ENCODE measurements at places on chromosomes 3 and 15. TPM values are rescaled to one million over a fixed set of nuclear protein-coding genes. Genes with fewer than 3 reads are reported as not detected.

- H3K4me1 ChIP-seq = no peaks in the 10 kb centered on the region
These were observed 36.0 kb upstream of the NR1I2 start for GRCh38 chr3:119745942-119746341.

GRCh38 chr3:63970631-63971475 is 52.4 kb downstream of the PSMD6 start:
- H3K27me3 ChIP-seq = no peaks in the 10 kb centered on the region
- H3K4me3 ChIP-seq = no peak overlapping the region
- DNase-seq = no peak
- H3K4me1 ChIP-seq = peaks cover 12% of the 10 kb centered on the region

- H3K4me3 ChIP-seq = peak within 1 kb of the TSS; percentile 74
- peak within 1 kb of the TSS; percentile 87 for H3K27ac ChIP-seq
- no peaks in the 10 kb centered on the region for H3K36me3 ChIP-seq
- DNase-seq = peak; percentile 52
- no peaks in the 10 kb centered on the region for H3K27me3 ChIP-seq
- H3K4me1 ChIP-seq = peaks cover 14% of the 10 kb centered on the region
These were observed at the start of gene LARP6 for GRCh38 chr15:70853973-70854665. LARP6 (minus strand) TSS chr15:70854157; CDS start chr15:70854088, 69 bp downstream.

- DNase-seq = peak; percentile 11
- peaks cover 18% of the 10 kb centered on the region for H3K4me1 ChIP-seq
- H3K36me3 ChIP-seq = no peaks in the 10 kb centered on the region
- H3K27ac ChIP-seq = peak overlapping the region; percentile 53
- H3K4me3 ChIP-seq = no peak overlapping the region
These were observed 29.0 kb upstream of the HHATL start for GRCh38 chr3:42731476-42732195.

DNA sequence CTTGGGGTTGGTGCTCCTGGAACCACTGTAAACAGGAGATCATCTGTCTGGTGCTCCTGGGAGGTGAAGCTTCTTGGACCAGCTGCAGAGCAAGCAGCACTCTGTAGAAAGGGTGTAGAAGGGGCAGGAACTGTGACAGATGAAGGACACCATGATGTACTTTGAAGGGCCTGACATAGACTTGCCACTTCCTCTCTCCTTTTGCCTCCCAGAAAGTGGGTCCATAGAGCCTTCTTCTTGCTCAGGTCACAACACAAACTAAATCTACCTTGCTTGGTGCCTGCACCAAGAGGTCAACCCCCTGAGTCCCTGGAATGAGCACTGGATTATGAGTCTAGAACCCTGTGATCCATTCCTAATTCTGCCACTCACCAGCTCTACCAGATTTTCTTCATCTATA is 176.1 kb upstream of the HES1 start:
- H3K27ac ChIP-seq = no peak overlapping the region
- no peak for DNase-seq
- H3K36me3 ChIP-seq = no peaks in the 10 kb centered on the region

The INO80 gene
- 43.5 TPM for total RNA-seq

DNA sequence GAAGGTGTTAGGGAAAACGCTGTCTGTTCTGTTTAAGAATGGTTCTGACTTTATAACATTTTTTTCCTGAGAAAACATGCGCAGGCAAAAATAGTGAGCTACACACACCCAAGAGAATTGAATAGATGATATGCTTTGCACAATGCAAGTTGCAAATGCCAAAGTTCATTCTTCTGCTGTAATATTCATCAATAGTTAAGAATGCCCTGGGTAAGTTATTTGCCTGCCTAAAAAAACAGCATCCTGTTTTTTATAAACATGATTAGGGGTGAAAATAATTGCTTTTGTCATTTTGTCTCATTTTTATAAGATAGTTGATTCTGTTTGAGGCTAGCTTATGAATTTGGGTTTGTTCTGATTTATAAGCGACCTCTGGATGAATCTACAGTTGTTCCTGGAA is 99.4 kb downstream of the DTWD1 start:
- H3K27ac ChIP-seq = no peak overlapping the region
- no peak for DNase-seq
- H3K27me3 ChIP-seq = no peaks in the 10 kb centered on the region

The ERICH6 gene
- total RNA-seq = 24.0 TPM

DNA sequence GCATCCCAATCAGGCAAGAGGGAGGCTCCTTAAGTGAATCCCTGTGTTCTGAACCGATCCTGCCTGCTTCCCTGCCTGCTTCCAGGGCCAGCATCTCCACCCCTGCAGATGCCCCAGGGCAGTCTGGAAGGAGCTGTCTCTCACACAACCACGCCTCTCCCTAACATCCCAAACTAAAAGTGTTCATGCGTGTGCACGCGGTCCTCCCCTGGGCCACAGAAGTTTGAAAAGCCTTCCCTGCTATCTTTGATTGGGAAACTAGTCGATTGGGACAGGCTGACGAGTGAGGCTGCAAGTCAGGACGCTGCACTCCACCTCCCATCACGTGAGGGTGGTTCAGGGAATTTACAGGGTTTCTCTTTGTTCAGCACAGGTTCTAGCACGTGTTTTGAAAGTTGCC is 340.9 kb upstream of the ICE2 start:
- H3K27ac ChIP-seq = no peak overlapping the region
- H3K27me3 ChIP-seq = no peaks in the 10 kb centered on the region
- H3K4me1 ChIP-seq = peaks cover 10% of the 10 kb centered on the region
- H3K4me3 ChIP-seq = no peak overlapping the region
- DNase-seq = no peak

The SPTBN5 gene
- 3.1 TPM for total RNA-seq

GRCh38 chr3:18675197-18675596 is 250.1 kb upstream of the SATB1 start:
- DNase-seq = no peak
- no peak overlapping the region for H3K27ac ChIP-seq
- H3K27me3 ChIP-seq = no peaks in the 10 kb centered on the region
- H3K4me3 ChIP-seq = no peak overlapping the region
- H3K36me3 ChIP-seq = no peaks in the 10 kb centered on the region

- H3K4me3 ChIP-seq = peak overlapping the region; percentile 20
- no peaks in the 10 kb centered on the region for H3K36me3 ChIP-seq
- H3K27ac ChIP-seq = no peak overlapping the region
These were observed 106.4 kb downstream of the FBLN2 start for GRCh38 chr3:13655061-13655913.

- no peak overlapping the region for H3K4me3 ChIP-seq
- H3K27ac ChIP-seq = no peak overlapping the region
- no peaks in the 10 kb centered on the region for H3K4me1 ChIP-seq
- no peaks in the 10 kb centered on the region for H3K36me3 ChIP-seq
These were observed 2.7 kb downstream of the PPP1R14D start for GRCh38 chr15:40825661-40826422.

DNA sequence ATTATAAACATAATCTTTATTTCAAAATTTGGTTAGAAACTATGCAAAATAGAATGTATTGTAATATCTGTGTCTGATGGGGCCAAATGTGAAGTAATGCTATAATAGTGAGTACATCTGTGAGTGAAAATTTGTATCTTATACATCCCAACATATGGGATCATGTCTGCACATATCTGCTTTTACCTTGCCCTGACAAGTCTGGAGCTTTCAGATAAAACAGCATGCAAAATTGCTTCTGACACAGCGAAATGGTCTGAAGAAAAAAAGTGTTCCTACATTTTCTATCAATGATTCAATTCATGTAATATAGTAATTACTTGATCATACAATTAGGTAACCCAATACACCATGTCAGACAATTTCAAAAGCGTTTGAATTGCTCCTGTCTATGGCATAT is 58.1 kb upstream of the P3H2 start:
- no peaks in the 10 kb centered on the region for H3K36me3 ChIP-seq
- no peak overlapping the region for H3K4me3 ChIP-seq
- no peak for DNase-seq
- no peaks in the 10 kb centered on the region for H3K4me1 ChIP-seq
- H3K27me3 ChIP-seq = no peaks in the 10 kb centered on the region

DNA sequence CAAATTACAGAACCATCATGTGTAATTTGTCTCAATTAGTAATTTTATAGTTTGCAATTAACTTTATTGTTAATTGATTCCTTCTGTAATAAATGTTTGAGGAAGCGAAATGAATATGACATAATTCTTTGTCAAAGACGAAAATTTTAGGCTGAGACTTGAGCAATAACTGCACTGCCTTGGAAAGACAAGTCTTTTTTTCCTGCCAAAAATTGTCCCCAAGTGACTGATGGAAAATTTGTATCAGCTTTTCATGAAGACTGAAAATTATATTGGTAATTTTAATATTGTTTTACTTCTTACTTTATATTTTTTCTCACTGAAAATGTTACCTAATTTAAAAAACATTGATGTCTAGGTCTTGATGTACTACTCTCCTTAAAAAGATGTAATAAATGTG is 622.6 kb downstream of the NLGN1 start:
- no peaks in the 10 kb centered on the region for H3K4me1 ChIP-seq
- no peak for DNase-seq
- no peak overlapping the region for H3K4me3 ChIP-seq
- H3K27ac ChIP-seq = no peak overlapping the region
- H3K36me3 ChIP-seq = no peaks in the 10 kb centered on the region

DNA sequence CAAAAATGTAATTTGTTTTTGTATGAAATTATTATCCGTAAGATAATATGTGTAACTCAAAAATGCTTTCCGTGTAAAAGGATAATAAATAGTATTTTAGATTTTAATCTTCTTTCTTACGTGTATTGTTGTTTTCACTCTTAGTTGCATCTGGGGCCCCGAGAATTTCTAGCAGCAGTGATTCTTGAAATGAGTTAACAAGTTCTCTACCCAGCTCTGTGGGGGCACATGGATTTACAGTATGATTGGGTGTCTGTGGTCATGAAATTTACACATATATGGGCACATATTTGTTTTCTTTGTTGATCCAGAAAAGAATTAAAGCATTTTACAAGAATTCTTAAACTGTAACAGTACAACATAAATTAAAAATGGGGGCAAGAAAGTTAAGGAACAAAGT is 145.9 kb upstream of the LRRFIP2 start:
- H3K36me3 ChIP-seq = no peaks in the 10 kb centered on the region
- H3K27me3 ChIP-seq = no peaks in the 10 kb centered on the region
- peaks cover 18% of the 10 kb centered on the region for H3K4me1 ChIP-seq
- no peak for DNase-seq
- H3K27ac ChIP-seq = no peak overlapping the region

DNA sequence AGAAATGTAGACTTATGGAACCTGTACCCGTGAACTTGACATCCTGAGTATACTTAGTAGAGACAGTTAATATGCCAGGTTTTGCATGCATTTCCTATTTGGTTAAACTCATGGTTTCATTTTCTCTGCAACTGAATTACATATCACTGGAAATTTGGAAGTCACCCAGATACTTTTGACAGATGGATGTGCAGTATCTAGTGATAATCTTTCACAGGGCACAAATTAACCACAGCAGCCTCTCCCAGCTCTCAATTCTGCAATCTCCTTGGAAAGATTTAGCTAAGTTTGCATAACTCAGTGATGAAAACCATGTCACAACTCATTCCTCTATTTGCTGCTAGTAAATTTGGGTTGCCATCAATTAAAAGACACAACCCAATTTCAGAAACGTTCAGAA is 162.3 kb upstream of the TPM1 start:
- no peaks in the 10 kb centered on the region for H3K36me3 ChIP-seq
- H3K27ac ChIP-seq = no peak overlapping the region
- H3K4me1 ChIP-seq = no peaks in the 10 kb centered on the region
- DNase-seq = no peak
- no peaks in the 10 kb centered on the region for H3K27me3 ChIP-seq
- H3K4me3 ChIP-seq = no peak overlapping the region

GRCh38 chr3:43353393-43353792 is 67.1 kb downstream of the SNRK start:
- no peak overlapping the region for H3K4me3 ChIP-seq
- no peaks in the 10 kb centered on the region for H3K27me3 ChIP-seq
- H3K36me3 ChIP-seq = no peaks in the 10 kb centered on the region
- H3K27ac ChIP-seq = no peak overlapping the region

GRCh38 chr3:69959581-69959980 is 40.0 kb upstream of the SAMMSON start:
- H3K4me3 ChIP-seq = no peak overlapping the region
- no peaks in the 10 kb centered on the region for H3K4me1 ChIP-seq
- DNase-seq = no peak
- H3K36me3 ChIP-seq = no peaks in the 10 kb centered on the region

- no peaks in the 10 kb centered on the region for H3K4me1 ChIP-seq
- no peak overlapping the region for H3K27ac ChIP-seq
- H3K27me3 ChIP-seq = no peaks in the 10 kb centered on the region
These were observed 74.1 kb downstream of the SCN5A start for GRCh38 chr3:38575279-38575843.

- H3K36me3 ChIP-seq = no peaks in the 10 kb centered on the region
- no peak overlapping the region for H3K4me3 ChIP-seq
- H3K4me1 ChIP-seq = no peaks in the 10 kb centered on the region
- no peak for DNase-seq
- no peak overlapping the region for H3K27ac ChIP-seq
These were observed 65.9 kb upstream of the RARB start for GRCh38 chr3:25362118-25362517.

The HTR3D gene
- total RNA-seq = not detected

DNA sequence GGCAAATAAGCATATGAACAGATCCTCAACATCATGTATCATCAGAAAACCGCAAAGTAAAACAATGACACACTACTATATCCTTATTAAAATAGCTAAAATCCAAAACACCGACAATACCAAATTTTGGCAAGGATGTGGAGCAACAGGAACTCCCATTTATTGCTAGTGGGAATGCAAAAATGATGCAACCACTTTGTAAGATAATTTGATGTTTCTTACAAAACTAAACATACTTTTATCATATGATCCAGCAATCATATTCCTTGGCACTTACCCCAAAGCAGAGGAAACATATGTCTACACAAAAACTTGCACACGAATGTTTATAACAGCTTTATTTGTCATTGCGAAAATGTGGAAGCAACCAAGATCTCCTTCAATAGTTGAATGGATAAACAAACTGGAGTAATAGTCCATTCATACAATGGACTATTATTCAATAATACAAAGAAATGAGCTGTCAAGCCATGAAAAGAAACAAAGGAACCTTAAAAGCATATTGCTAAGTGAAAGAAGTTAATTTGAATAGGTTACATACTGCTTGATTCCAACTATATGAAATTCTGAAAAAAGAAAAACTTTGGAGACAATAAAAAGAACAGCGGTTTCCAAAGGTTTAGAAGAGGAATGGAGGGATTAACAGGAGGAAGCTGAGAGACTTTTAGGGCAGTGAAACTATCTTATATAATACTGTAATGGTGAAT is 172.0 kb downstream of the VPS13C start:
- H3K27me3 ChIP-seq = no peaks in the 10 kb centered on the region
- no peak for DNase-seq
- no peak overlapping the region for H3K27ac ChIP-seq
- no peak overlapping the region for H3K4me3 ChIP-seq

DNA sequence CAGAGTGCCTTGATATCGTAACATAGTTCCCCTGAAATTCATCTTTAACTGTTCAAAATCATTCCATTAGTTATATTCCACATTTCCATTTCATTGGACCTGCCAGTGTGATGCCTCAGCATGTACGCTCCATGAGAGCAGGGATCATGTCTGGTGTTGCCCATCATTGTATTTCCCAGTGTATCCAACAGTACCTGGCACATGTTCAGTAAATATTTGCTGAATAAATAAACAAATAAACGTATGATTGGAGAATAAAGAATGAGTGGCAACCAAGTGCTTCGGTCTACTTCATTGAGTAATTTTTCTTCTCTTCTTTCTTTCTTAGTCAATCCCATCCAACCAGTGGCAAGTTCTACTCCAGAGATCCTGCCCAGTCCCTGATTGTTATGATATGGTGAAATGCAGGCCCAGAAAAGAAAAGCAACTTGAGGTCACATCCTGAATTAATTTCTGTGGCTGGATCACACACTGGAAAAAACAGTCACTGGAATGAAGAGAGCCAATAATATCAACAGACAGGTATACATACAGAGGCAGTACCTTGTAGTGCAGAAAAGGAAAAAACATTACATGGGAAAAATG is 101.2 kb downstream of the PLCH1 start:
- no peaks in the 10 kb centered on the region for H3K27me3 ChIP-seq

The RLBP1 gene
- total RNA-seq = 0.93 TPM

The POPDC2 gene
- total RNA-seq = 4.1 TPM

The ANKRD63 gene
- total RNA-seq = 3.1 TPM

The AQP9 gene
- total RNA-seq = 0.16 TPM

The KLF15 gene
- total RNA-seq = 32.0 TPM

Data from testis (tissue), 5 donors.